ENCODE measurements at places on chromosomes 1 and 21.
A peak's percentile ranks its signal among the peaks of the same experiment; 100 is the strongest.

- DNase-seq: no peak
Observed at GRCh38 chr1:86159800-86160199, 3.2 kb upstream of the COL24A1 start.

GRCh38 chr21:41772351-41773080 is 5.7 kb upstream of the RIPK4 start:
- DNase-seq: no peak

- DNase-seq: no peak
Observed at GRCh38 chr1:38758820-38759219, 100.8 kb downstream of the RRAGC start.

GRCh38 chr1:101435831-101436511 is 199.2 kb downstream of the S1PR1 start:
- no peak for DNase-seq

DNA sequence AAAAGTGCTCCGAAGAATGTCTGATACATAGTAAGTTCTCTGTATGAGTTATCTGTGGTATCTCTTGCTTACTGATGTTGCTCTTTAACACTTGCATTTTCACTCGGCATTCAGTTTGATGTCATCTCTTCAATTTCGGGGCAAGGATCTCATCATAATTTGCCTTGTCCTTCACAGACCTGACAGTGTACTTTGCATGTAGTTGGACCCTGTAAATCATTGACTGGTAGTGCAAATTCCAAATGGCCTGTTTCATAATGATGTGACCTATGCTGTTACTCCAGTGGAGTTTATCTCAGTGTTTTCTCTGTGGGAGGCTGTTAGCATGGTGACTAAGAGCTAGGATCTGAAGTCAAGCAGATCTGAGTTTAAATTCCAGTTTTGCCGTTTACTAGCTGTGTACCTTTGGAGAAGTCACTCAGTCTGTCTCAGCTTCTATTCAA is 34.2 kb upstream of the ABCD3 start:
- DNase-seq: no peak

DNA sequence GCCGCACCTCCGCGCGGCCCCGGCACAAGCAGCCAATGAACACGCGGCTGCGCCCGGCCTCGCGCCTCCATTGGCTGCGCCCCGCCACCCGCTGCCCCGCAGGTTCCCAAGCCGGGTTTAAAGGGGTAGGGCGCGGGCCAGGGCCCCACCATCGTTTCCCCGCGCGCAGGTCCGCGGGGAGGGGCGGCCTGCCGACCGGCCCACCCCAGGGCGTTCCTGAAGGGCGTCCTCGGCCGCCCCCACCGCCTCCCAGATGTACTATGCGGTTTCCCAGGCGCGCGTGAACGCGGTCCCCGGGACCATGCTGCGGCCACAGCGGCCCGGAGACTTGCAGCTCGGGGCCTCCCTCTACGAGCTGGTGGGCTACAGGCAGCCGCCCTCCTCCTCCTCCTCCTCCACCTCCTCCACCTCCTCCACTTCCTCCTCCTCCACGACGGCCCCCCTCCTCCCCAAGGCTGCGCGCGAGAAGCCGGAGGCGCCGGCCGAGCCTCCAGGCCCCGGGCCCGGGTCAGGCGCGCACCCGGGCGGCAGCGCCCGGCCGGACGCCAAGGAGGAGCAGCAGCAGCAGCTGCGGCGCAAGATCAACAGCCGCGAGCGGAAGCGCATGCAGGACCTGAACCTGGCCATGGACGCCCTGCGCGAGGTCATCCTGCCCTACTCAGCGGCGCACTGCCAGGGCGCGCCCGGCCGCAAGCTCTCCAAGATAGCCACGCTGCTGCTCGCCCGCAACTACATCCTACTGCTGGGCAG is at the start of gene OLIG1:
TSS of gene OLIG1 (plus strand) at position 148 of the 750 bp plus-strand sequence. CDS start at position 254, 106 bp downstream.
- DNase-seq: peak; percentile 76

DNA sequence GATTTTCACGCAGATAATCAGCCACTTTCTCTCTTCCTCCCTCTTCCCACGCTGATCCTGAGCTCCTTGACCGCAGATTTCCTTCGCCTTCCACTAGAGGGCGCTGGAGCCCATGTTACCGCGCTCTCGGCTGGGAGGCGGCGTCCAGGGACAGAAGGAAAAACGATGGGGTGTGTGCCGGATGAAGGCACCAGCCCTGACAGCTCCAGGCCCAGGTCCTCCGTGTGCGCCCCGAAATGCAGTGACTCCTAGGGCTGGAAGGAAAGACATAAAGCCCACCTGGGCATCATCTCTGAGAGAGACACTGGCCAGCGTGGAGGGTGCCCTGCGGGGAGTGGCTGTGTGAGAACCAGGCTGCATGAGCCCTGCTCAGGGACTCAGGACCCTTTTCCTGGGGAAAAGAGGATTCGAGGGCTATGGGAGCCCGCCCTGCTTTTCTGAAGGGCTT is 44.9 kb upstream of the CYP2J2 start:
- peak; percentile 69 for DNase-seq

- no peak for DNase-seq
Observed at GRCh38 chr1:165894591-165894990, 67.2 kb downstream of the UCK2 start.

DNA sequence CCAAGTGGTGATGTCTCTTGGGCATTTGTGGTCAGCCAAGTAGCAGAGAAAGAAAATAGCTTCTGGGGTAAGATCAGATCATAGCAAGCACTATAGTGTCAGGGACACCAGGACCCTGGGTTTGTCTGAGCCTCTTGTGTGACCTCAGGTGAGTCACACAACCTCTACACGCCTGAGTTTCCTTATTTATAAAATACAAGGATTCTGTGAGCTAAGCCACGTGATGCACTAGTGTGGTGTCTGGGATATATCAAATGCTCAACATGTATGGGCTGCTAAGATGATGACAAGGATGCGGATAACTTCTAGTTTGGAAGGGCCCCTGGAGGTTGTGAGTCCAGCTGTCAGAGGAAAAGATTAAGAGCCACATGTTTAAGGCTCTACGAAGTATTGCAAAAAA is 24.5 kb upstream of the ZNF436 start:
- DNase-seq: no peak

- no peak for DNase-seq
Observed at GRCh38 chr1:162538815-162539431, 22.6 kb upstream of the UAP1 start.

- no peak for DNase-seq
Observed at GRCh38 chr1:11473491-11474034, 5.4 kb upstream of the DISP3 start.

DNA sequence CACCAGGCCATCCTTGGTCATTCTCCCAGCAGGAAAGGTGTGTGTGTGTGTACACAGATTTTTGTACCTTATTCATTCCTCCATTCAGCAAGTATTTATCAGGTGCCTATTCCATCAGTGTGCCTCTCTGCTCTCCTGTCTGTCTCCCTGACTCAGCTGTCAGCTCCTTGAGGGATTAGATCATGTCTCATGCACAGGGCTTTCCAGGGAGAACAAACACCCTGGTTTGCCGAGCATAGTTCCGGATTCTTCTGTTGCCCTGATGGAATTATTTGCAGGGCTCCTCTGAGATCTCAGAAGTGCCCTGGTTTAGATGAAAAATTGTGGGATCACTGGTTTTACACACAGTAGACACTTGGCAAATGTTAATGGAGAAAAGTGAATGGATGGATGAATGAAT is 8.1 kb upstream of the SDHB start:
- DNase-seq: no peak

- no peak for DNase-seq
Observed at GRCh38 chr1:65216989-65217388, 69.0 kb downstream of the AK4 start.

DNA sequence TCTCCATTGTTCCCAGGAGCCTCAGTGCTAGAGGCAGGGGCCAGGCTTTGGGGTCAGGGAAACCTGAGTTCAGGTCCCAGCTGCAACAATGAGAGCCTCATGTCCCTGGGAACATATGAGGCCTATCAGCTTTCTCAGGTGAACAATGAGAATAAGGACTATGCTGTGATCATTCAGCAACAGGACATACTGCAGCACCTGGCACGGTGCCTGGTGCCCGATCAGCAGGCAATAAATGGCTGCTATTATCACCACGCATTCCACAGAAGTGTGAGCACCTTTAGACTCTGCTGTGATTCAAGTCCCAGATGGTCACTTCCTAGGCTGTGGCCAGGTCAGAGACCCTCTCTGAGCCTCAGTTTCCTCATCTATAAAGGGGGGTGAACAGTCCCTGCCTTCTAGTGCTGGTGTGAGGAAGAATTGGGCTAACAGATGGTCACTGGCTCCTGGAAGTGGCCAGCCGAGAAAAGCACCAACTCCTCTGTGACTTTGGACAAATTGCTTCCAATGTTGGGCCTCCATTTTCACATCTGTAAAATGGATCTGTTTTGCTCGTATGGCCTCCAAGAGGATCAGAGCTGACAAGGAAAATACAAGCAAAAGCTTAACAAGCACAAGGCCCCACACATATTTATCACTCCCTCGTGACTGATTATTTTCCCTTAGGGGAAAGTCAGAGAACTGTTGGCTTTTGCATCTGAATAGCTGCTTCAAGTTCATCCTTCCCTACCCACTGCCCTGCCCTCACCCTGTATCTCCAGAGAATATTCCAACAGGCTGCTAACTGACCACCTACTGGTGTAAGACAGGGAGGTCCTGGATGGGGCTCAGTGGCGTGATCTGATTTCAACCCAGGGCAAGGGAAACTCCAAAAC is 1.1 kb downstream of the SLC5A9 start:
- DNase-seq: no peak

DNA sequence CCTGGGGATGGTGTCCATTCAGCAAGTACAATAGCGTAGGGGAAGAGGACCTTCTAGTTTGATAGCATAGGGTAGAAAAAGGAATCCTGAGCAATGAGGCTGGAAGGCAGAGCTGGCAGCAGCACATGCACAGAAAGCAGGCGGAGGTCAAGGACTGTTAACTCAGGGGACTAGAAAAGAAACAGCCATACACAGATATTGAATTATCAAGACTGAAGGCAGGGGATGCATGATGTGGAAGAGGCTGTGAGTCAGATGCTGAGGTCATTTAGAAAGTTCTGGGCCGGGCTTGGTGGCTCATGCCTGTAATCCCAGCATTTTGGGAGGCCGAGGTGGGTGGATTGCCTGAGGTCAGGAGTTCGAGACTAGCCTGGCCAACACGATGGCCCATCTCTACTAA is 65.6 kb downstream of the OPTC start:
- no peak for DNase-seq

DNA sequence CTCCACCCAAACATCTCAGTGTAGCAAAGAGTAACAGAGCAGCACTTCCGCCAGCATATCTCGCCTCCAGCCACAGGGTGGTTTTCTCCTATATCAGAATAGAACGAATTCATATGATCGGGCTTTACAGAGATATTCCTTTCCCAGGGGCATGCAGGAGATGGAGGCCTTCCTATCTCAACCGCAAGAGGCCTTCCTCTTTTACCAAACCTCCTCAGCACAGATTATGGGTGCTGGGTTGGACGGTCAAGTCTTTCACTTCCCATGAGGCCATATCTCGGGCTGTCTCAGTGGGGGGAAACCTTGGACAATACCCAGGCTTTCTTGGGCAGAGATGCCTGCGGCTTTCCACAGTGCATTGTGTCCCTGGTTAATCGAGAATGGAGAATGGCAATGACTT is 65.8 kb downstream of the OVGP1 start:
- DNase-seq: no peak

DNA sequence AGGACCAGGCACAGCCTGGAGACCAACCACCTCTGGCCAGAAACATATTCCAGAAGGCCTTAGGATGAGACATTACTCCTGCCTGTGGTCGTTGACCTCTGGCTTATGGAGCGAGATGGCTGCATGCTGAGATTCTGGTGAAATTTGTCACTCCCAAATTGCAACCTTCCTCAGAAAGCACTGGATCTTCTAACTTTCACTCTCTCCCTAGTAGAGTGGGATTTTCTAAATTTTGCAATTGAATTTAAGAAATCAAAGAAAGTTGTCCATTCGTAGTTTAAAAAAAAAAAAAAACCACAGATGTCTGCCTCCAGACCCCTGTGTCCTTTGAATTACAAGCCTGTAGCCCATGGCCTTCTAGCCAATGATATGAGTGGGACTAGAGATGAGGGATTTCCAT is 28.6 kb upstream of the IL10 start:
- no peak for DNase-seq

GRCh38 chr1:245751726-245752470 is 597.1 kb downstream of the KIF26B start:
- no peak for DNase-seq

GRCh38 chr1:154842635-154843034 is 27.4 kb downstream of the KCNN3 start:
- DNase-seq: no peak

GRCh38 chr1:114959423-114959822 is 70.2 kb upstream of the TSHB start:
- no peak for DNase-seq

- no peak for DNase-seq
Observed at GRCh38 chr1:98021126-98021525, 100.3 kb upstream of the DPYD start.

GRCh38 chr1:33414879-33415278 is 16.0 kb downstream of the PHC2 start:
- no peak for DNase-seq

GRCh38 chr1:72636631-72637030 is 354.3 kb upstream of the NEGR1 start:
- no peak for DNase-seq

DNA sequence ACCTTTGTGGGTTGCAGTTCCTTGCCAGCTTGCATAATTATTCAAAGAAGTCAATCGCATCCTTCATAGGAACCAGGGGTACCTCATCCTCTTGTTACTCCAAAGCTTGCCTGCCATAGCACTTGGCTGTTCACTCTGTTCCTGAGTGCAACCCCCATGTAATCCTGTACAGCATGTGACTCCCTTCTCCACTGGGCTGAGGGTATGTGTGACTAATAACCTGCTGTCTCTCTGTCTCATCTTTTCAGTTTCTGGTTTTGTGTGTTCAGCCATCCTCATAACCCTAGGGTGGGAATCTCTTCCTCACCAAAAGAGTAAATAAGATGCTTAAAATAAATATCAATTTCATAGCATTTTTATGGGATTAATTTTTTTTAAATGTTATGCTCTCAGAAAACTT is 351.9 kb downstream of the S1PR1 start:
- DNase-seq: no peak

DNA sequence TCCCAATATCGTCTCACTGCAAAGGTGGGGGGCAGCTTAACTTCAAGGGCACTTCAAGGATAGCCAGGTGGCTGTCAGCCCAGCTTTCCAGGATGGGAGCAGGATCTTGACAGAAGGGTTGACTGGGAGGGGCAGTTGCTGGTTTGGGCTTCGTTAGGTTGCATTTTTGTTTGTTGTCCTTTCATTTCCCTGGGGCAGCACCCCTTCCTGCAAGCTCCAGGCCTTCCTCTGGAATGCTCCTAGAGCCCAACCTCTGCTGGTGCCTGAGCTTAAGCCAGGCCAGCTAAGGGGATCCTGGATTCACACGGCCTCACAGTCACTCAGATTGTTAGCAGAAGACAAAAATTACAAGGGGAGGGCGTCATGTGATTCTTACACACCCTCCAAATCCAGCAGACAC is 4.1 kb upstream of the OLIG2 start:
- DNase-seq: no peak

GRCh38 chr1:76154206-76154956 is 79.8 kb downstream of the ST6GALNAC3 start:
- DNase-seq: peak; percentile 77

GRCh38 chr1:235720544-235720943 is 71.0 kb upstream of the GNG4 start:
- DNase-seq: no peak

All from hippocampal formation (tissue), 2 donors.